Stimulated activated CD8-positive, alpha-beta memory T cell treated with anti-CD3 and anti-CD28 coated beads, Interleukin-4, amount 100 ng/mL, for 1 hour (primary cell): ENCODE measurements at places on chromosomes 7 and 10.

- no peak for DNase-seq
Observed at GRCh38 chr10:48384699-48384982, 78.2 kb downstream of the MAPK8 start.

GRCh38 chr7:123051916-123052315 lies 56.4 kb upstream of the TAS2R16 start:
- DNase-seq: no peak

GRCh38 chr10:102744374-102745051 lies 765 bp downstream of the WBP1L start:
- DNase-seq: no peak

DNA sequence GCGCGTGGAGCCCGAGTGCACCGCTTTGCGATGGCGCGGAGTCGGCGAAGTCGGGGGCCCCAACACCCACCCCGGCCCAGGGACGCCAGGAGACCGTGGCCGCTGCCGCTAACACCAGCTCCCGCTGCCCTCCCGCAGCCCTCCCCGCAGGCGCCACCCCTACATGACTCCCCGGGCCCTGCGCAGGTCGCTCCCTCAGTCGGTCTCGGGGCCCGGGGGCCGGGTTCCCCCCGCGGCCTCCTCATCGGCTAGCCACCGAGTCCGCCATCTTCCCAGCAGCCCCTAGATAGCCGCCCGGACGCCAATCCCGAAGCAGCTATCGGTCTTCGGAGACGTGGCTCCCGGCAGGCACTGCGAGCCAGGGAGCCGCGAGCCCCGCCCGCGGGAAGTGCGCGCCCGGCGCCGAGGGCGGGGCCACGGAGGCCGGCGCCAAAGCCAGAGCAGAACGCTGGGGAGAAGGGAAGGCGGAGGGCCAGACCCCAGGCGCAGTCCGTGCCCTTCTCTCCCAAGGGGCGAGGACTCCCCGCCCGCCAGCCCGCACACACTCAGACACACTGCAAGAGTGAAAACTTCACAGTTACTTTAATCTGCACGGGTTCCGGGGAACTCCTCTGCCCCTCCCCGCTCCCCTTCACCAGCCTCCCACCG lies at the start of gene FASTK:
FASTK (minus strand) TSS at position 288 of the 648 bp plus-strand sequence; CDS start at position 245, 43 bp downstream.
- DNase-seq: peak; percentile 73

DNA sequence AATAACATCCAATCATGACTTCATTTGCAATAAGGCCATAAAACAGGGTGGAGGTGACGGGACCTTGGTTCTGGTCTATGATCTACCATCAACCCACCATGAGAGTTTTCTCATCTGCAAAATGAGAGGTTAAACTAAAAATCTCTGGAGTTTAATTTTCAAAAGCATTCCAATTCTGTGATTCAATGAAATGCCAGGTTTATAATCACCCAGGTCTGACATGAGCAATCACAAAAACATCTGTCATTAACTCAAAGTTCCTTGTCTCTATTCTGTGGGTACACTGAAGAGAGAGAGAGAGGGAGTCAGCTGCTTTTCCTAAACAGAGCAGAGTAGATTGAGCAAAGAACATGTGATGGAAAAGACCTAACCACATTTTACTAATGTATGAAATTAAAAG lies 75.4 kb downstream of the NUDCD3 start:
- DNase-seq: no peak

DNA sequence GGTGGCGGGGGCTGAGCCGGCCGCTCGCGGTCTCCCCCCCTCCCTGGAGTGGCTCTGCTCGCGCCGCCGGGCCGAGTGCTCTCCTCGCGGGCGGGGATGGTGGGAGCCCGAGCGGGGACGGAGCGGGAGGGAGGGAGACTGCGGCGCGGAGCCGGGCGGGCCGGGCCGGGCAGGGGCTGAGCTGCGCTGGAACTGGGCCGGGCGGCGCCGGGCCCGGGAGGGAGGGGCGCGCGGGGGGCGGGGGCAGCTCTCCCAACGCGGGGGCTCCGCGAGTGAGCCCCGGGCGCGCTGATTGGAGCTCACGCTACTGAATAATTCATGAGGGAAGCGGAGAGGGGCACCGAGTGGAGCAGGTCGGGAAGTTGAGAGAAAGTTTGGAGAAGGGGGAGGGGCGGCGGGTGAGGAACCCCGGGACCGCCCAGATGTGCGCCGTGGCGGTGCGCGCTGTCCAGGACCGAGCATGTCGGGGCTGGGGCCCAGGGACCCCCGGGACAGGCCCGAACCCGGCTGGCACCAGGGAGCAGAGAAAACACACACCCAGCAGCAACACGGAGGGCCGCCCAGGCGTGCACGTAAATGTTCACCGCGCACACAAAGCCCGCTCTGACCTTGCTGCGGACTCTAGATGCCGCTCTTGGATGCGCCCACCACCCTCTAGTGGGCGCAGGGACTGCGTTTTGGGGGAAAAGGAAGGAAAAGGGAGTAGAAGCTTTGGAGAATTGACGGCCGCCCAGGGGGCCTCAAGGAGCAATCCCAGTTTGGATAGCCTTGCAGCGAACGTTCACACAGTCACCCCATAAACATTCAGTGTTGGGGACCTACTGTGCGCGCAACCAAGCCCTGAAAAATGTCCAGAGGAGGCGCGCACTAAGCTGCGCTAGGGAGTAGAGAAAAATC lies at the start of gene EPHB4:
EPHB4 (minus strand) TSS at position 194 of the 897 bp plus-strand sequence. CDS start 493 bp downstream, outside the sequence.
- no peak for DNase-seq
